SJCRH30 (cell line): ENCODE measurements at places on chromosomes 11 and 22.

DNA sequence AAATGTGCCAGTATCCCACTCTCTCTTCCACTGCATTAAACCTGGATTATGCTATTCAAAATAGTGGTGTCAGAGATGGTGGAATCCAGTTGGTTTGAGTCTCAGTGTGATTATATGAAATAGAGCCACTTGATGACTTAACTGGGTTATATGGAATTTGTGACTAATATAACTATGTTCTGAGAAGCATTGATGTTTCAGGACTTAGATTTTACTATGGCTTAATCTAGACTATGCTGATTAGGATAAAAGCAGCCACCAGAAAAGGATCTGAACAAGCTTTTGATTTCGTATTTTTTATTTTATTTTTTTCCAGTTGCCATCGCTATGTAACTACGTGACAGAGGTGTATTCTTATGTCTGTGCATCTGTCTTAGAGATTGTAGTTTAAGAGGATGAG, 39.1 kb downstream of the MS4A6A start:
- DNase-seq: no peak

DNA sequence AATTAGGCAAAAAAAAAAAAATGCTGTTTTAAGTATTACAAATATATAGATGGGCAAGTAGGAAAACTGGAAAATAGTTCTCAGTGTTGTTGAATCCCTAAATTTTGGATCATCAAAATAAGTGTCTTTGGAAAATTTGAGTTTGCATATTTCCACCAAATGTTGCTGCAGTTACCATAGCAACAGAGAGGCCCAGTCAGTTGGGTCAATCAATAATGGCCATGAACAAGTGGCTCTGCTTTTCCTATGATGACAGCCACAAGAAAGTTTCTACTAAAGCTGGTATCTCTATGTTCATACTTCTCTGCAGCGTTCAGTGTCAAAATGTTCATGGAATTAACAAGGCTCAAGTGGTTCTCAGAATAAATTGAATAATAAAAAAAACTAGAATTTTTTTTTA, 79.1 kb downstream of the SERGEF start:
- DNase-seq: no peak

- no peak for DNase-seq
Measured at GRCh38 chr11:93537767-93538261, 5.4 kb downstream of the SMCO4 start.

GRCh38 chr11:134231958-134232659, 7.6 kb downstream of the VPS26B start:
- DNase-seq: no peak
